ENCODE measurements at places on chromosomes 3 and 15.

- no peak for DNase-seq
Measured at GRCh38 chr3:196756732-196757131, 17.1 kb downstream of the PAK2 start.

DNA sequence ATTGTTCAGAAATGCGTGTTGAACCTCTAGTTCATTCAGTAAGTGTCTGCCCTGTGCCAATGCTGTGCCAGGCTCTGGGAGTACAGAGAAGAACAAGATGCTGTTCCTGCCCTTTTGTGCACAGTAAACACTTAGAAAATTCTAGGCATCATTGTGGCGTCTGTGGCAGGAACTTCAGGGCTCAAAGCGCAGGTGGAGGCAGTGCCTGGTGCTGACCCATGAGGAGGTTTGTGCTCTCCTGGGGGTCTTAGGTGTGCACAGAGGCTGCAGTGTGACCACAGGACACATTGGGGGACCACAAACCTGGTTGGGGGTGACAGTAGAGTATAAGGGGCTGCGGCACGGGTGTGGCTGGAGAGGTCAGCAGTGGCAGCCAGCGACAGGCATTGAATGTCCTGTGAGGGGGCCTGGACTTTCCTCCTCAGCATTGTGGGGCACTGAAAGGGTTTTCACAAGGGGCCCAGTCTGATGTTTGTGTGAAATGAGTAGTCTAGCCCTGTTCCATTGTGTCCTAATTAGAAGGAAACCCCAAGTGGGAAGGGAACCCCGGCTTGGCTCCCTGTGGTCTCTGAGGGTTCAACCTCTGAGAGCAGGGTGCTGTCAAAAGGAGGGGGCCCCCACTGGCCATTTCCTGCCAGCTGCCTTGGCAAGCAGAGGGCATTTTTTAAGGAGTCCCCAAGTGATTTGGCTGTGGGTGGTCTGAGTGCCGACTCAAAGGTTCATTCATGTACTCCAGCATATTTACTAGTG, 20.9 kb downstream of the MRAS start:
- DNase-seq: no peak

DNA sequence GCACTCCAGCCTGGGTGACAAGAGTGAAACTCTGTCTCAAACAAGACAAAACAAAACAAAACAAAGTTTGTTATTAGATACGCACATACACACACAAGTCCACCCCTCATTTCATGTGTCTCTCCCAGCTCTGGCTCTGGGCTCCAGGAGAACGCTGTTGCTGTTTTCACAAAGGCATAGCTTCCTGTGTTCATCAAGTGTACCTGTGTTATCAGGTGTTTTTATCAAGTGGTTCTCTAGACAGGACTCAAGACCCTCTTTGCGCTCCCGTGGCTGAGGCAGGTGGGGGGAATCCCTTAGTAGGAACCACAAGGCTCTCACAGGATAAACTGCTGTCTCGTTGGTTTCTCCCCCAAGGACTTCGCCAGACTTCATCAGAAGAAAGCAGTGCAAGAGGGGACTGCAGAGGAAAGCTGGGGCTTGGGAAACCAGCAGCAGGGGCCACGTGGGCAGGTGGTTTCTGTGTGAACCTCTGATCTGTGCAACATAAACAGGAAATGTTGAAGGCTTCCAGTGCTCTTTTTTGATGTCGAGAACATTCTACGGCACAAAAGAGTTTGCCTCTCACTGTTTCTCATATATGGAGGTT, 6.9 kb upstream of the PPP1R2 start:
- DNase-seq: peak; percentile 65

DNA sequence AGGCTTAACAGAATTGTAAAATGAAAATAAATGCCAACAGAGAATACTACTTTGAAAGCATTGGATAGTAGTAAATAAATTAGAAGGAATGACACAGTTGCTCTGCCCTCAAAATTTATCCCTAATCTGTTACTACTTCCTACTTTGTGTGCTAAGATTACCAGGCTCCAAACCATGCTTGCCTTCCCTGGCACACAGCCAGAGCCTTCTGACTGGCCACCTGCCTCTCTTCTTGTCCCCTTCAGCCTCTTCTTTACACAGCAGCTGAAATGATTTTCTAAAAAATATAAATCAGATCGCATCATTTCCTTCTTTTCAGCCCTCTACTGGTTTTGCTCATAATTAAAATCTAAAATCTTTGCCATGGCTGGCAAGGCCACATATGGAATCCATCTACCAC, 334.1 kb downstream of the FHIT start:
- no peak for DNase-seq

GRCh38 chr15:34085746-34086145, 15.9 kb downstream of the EMC7 start:
- no peak for DNase-seq

Data from activated naive CD4-positive, alpha-beta T cell (primary cell).